ENCODE measurements at places on chromosomes 6 and 20.

DNA sequence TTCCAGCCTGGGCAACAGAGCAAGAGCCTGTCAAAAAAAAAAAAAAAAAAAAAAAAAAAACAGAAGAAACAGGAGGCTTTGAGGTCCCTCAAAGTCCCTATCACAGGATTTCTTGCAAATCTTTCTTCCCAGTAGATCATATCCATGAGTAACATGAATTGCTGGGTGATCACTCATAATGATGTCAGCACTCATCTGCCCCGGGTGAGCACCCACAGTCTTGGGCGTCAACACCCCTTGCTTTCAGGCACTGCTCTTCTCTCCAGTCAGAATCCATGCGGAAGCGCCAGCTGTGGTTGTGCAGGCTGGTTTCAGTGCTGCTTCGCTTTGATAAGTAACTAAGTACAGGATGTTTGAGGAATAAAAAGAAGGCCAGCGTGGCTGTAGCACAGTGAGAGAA, 40.2 kb upstream of the INSM1 start:
- no peak for DNase-seq

- no peak for DNase-seq
Measured at GRCh38 chr20:54047048-54047447, 23.3 kb downstream of the BCAS1 start.

- no peak for DNase-seq
Measured at GRCh38 chr6:127489248-127489647, 29.9 kb downstream of the MTCL3 start.

- no peak for DNase-seq
Measured at GRCh38 chr6:161584621-161585340, 310.9 kb upstream of the AGPAT4 start.

DNA sequence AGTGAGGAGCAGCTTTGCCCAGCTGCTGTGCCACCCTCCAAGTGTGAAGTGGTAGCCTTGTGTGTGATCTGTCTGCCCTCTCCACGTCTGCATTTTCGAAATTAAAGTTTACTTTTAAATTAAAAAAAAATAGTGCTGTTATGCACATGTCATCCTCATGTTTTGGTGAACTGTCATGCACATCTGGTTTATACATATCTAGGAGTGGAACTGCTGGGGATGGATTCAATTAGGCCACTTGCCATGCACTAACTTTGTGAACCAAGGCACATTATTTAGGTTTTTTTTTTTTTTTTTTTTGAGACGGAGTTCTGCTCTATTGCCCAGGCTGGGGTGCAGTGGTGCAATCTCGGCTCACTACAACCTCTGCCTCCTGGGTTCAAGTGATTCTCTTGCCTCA, 3.6 kb downstream of the GTSF1L start:
- DNase-seq: no peak

- DNase-seq: no peak
Measured at GRCh38 chr6:54847799-54848597, 1.4 kb downstream of the FAM83B start.

GRCh38 chr6:51963980-51964379, 123.4 kb downstream of the PKHD1 start:
- no peak for DNase-seq

GRCh38 chr20:15596220-15596890, 976.9 kb downstream of the KIF16B start:
- no peak for DNase-seq

DNA sequence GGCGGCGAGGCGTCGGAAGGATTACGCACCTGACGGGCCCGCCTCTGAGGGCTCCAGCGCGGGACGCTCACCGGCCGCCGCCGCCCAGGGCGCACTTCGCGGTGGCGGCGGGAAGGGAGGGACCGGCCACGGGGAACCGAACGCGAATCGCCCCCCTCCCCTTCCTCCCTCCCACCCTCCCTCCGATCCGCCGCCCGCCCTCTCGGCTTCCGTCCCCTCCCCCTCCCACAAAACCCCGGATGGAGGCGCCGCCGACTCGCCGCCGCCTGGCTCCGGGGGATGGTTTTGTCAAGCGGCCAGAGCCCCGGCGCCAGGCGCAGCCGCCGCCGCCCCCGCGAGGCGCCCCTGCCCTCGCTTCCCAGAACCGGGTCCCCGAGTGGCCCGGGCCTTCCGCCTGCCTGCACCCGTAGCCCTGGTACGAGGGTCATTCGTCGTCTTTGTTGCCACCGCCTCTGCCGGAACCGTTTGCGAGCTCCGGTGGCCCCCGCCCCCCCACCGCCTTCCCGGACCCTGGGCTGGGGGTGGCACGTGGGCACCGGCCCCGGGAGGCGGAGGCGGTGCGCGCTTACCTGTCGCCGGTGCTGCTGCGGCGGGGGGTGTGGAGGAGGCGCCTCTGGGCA, 398 bp downstream of the ZBTB2 start:
- peak; percentile 55 for DNase-seq

GRCh38 chr20:10510216-10510615, 75.1 kb downstream of the SLX4IP start:
- no peak for DNase-seq

- DNase-seq: peak; percentile 96
Measured at GRCh38 chr6:18280084-18280483, 15.8 kb upstream of the DEK start.

GRCh38 chr6:158475344-158476302, 84.3 kb upstream of the TMEM181 start:
- DNase-seq: peak; percentile 99

DNA sequence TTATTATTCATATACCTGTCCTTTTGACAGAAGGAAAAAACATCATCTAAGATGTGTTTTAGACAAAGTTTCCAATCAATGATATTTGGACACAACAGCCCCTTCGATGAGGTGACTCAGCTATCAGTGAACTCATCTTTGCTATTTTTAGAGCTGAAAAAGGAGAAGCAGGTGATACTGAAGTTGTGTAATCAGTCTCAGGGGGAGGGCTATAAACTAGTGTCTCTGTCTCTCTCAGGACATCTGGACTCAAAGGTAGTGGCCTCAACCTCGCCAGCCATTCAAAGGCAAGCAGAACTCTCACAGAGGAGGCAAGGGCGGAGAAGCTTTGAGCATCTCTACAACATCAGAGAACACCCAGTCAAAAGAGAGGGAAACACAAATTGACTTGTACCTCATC, 135.4 kb downstream of the BFSP1 start:
- no peak for DNase-seq

DNA sequence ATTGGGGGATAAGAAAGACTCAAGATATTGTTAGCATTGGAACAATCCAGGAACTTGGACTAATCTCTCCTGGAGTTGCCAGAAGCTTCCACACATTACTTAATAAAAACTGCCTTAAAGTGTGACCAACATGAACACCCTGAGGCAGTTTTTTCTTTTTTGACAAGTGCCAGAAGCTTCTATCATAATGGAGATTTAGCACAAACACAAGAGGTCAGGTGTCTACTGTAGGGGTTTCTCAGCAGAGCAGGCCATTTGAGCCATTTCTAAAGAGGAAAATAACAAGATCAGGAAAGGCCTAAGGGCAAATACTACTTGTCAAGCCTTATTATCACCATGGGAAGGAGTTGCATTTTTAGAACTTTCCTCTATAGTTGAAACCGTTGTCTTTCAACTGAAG, 361.5 kb downstream of the EPM2A start:
- no peak for DNase-seq

GRCh38 chr6:21263531-21264287, 329.8 kb upstream of the SOX4 start:
- no peak for DNase-seq

DNA sequence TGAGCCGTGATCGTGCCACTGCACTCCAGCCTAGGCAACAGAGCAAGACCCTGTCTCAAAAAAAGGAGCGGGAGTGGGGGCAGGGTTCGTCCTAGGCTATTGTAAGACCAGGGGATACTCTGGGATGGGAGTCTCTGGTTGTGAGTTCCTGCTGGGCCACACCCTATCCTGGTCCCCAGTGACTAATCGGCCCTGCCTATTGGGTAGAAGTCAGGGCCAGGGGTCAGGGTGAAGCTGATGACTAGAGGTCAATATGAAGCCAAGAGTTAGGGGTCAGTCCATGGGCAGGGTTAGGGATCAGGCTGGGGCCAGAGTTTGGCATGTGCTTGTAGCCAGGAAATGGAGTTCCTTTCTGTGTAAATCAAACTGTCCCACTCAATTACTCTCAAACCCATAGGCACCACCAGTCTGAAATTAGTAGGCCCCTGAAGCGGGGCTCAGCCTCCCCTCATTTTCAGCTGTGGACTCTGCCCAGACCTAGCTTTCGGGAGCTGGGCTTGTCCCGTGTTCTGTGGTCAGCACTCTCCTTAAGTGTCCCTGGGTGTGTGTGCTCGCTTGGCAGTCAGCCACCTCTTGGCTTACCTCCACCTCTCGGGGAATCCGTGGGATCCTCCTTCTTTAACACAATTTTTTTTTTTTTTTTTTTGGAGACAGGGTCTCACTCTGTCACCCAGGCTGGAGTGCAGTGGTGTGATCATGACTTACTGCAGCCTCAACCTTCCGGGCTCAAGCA, 1.8 kb downstream of the HSPA12B start:
- DNase-seq: peak; percentile 20

DNA sequence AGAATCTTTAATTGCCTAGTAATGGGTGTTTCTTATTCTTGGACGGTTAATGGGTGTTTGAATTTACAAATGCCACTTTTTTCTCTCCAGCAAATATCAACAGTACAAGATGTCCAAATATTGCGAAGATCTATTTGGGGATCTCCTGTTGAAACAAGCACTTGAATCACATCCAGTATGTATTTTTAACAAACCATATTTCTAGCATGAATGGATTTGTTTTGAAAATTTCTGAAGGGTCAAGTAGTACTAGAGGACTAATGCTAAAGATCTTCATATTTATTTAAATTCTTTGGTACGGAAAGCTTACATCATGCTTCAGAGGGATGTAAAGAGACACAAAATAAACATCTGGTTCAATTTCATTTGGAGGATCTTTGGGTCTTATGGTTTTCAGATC, 123.9 kb upstream of the LAMP5 start:
- DNase-seq: no peak

DNA sequence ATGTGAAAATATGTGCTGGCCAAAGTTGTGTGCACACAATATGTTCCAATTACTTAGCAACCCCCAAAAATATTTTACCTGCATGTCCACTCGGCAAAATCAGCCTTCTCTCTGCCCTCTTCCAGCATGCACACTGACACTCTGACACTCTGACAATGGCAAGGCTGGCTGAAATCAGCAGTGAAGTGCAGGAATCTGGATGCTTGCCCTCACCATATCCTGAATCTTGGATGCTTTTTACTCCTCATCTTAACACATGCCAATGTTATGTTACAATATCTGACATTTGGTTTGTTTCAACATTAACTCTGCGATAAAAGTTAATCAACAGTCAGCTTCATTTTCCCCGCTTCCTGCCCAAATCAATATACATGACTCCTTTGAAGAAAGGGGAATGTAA, 203.2 kb downstream of the COL9A1 start:
- DNase-seq: no peak

DNA sequence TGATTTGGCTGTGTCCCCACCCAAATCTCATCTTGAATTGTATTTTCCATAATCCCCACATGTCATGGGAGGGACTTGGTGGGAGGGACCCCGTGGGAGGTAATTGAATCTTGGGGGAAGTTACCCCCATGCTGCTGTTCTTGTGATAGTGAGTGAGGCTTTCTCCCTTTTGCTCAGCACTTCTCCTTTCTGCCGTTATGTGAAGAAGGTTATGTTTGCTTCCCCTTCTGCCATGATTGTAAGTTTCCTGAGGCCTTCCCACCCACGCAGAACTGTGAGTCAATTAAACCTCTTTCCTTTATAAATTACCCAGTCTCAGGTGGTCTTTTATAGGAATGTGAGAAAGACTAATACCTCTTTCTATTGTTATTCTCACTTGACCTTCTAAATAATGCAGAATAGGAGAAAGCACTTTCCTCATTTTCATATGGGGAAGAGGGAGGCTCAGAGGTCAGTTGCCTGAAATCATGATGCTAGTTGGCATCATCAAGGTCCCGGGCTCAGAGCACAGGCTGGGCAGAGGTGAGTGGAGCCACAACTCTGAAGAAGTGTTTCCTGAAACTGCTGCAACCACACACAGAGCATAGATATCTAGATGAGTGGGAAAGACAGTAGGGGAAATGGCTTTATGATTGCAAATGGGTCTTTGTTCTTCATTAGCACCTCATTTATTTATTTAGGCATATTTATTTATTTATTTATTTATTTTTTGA, 191.0 kb downstream of the QKI start:
- no peak for DNase-seq

DNA sequence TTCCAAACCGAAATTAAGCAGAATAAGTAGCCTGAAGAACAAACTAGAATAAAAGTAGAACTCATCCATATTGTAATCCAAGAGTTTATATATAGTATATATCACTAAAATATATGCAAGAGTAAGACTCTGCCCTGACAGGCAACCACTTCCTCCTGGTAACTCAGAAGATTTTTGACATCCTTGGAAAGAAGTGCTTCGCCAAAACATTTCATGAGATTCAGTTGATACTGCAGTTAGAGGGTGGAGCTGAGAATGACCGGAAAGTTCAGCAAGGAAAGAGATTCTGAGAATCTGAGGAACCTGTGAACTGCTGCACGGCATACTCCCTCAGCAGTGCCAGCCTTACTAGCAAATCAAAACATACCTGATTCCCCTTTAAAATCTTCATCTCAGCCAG, 79.6 kb downstream of the CDK19 start:
- no peak for DNase-seq

DNA sequence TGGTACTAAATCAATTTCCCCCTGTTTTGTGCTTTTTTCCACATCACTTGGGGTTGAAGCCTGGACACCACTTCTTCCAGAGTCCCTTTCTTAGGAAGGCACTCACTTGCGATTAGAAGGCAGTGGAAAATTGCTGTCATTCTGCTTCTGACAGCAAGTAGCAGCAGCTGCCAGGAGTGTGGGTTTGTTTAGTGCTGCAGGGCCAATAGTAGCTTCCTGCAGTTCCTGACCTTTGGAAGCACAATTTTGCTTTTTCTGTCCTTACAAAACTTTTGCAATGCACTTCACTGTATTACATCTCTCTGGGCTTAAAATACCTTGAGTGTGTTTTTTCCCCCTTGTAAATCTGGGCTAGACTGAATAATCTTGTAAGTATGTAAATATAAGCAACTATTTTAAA, 12.5 kb upstream of the HLA-DRA start:
- DNase-seq: no peak

- DNase-seq: no peak
Measured at GRCh38 chr6:15989397-15989796, 139.5 kb upstream of the MYLIP start.

DNA sequence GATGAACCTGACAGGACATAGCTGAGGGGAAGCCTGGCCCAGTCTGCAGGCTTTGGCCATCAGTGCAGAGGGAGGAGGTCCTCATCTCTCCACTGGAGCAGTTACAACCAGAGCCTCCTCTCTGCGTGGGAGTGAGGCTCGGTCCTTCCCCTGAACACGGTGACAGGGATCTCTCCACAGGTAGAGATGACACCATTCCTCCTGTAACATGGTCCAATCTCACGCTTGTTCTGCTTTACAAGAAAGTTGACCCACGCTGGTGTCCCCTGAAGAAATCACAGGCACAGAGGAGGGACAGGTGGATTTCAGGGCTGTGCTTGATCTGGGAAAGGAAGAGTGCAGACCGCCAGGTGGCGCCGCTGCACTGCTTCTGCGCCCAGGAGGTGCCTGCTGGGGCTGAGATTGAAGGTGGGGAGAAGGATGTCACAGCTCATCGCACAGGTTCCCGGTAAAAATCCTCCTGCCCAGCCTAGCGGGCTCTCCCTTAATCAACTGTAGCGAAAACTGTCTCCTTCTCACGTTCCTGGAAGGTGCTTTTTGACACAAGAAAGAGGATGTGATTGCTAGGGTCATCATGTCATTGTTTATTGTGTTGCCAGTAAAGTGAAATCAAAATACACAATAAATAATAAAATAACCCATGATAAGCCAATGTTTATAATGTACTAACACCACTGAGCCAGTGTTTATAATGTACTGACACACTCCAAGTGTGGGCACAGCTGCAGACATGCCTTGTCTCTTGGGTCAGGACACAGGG, 20.4 kb downstream of the HLA-G start:
- peak; percentile 67 for DNase-seq

Data from NCI-H1105 treated with DMSO at 0.1 percent for 48 hours (cell line).